SK-N-SH treated with all-trans-retinoic acid at 6 μM for 48 hours (cell line): ENCODE measurements at places on chromosomes 7 and 10.

DNA sequence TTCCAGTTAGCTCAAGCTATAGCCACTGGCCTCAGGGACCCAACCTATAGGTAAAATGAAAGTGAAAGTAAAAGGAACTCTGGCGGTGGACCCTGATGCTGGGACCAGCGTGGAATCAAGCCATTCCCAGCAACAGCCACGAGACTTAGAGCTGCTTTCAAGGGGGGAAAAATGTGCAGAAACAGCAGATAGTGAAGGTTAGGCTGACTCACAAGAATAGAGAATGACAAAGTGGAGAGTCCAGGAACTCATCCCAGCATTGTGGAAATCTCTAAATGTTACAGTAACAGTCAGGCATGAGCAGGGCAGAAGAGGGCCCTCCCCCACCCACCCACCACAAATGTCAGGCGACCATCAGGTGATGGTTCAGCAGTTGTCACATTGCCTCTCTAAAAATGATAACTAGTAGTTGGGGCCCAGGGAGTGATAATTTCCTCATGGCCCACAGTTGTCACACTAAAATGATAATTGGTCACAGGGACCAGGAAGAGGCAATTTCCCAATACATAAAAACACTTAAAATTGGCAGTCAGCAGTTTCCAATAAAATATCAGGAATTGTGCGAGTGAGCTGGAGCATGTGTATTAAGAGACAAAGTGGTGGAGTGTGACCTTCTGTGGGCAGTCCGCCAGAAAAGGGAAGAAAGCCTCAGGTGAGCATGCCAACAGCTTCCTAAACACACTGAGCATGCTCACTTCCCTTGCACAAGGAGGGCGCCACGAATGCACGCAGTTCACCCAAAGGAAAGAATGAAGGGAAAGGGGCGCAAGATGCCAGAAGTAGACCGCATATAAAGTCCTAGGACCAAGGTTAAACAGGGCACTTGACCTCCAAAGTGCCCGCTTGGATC lies 129.8 kb upstream of the PPP1R3A start:
- peak; percentile 86 for ATAC-seq

GRCh38 chr7:34823650-34824258 lies 165.7 kb downstream of the NPSR1 start:
- peak; percentile 83 for ATAC-seq

DNA sequence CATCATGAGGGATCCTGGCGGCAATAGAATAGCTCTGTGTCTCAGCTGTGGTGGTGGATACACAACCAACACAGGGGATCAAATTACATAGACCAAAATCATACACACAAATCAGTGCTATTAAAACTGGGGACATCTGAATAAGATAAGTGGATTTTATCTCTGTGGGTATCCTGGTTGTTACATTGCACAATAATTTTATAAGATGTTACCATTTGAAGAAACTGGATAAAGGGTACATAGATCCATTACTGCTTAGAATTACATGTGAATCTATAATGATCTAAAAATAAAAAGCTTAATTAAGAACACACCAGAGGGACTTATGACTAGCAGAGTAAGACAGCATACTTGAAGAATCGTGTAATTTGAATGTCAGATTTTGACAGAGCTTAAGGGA lies 8.2 kb upstream of the FAM3C start:
- ATAC-seq = no peak

GRCh38 chr10:65430979-65431378 lies 1494.9 kb upstream of the LRRTM3 start:
- no peak for ATAC-seq

DNA sequence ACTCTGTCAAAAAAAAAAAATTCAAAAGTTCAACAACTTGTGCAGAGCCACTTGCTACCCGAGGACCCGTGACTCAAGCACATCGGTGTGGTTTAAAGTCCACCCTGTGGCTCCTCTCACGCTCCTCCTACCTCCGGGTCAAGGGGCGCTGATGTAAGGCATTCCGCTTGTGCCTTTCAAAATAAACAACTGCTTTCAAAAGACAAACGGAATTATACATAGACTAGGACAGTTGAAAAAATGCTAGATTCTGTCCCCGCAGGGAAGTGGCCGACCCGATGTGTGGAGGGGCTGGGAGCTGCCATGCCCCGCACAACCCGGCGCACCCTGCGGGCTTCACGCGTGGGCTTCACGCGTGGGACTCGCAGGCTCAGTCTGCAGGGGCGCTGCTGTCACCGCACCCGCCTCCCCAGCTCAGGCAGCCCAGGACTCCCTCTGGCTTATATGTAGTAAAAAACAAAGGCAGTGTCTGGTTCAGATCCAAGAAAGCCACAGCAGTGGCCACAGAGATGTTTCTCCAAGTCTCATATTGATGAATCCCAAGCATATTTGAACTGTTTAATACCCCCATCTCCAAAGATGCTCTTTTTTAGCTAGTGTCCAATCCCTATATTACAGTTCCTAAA lies 239.7 kb upstream of the INHBA start:
- peak; percentile 60 for ATAC-seq

- peak; percentile 46; the same call in 2 of the 3 replicates for ATAC-seq
Measured at GRCh38 chr10:4267086-4267773, 482.2 kb upstream of the KLF6 start.

- ATAC-seq = no peak
Measured at GRCh38 chr7:104149822-104150221, 58.0 kb downstream of the ORC5 start.

- ATAC-seq = no peak
Measured at GRCh38 chr10:103096130-103096529, 96.9 kb downstream of the NT5C2 start.
